ENCODE measurements at places on chromosomes 6 and 20.
A peak's percentile ranks its signal among the peaks of the same experiment; 100 is the strongest.

- no peak for ATAC-seq
Observed at GRCh38 chr20:44911264-44911921, 1.5 kb downstream of the PABPC1L start.

DNA sequence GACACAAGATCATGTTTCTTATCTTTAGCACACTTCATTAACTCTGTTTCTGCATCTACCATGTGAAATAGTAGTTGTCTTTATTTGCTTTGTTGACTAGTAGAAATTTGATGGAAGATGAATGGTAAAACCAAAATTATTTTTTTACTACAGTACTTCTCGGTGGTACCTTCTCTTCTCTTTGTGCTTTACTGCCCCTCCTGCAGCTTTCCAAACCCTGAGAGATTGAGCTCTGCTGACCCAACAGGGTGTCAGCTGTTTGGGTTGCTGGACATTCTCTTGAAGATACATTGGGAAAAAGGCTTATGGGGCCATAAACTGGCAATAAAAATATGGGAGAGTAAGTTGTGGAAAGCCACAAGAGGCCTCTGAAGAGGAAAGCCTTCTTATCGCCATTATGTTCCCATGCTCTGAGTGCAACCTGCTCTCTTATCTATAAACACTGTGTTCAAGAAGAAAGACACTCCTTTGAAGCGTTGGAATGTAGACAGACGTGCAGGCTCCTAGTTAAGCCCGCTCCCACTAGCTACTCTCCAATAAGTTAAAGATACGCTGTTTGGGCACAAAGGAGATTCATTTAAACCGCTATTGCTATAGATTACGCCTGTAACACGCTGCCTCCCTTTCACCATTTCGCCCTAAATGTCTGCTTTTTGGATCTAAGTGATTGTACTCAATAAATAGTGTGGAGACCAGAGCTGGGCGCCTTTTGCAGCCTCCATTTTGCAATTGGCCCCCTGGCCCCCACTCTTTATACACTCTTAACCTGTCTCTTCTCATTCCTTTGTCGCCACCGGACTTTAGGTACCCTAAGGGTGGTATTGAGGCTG lies 60.1 kb upstream of the PRSS16 start:
- ATAC-seq = no peak

DNA sequence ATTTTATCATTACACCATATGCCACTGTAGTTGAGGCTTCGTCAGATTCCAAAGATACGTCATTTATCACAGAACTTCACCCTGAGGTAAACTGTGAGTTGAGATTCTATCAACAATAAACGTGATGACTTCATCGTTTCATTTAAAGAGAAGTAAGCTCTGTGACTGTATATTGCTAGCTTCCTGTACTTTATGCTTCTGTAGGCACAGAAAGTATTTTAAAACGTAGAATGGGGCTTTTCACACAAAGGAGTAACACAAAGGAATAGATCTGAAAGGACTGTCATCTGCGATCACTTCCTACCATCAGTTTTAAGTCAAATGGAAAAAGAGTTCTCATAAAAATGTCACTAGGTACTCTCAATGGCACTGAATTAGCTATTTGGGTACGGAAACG lies 234.4 kb upstream of the MCHR2 start:
- ATAC-seq = no peak

GRCh38 chr6:43860285-43860684 lies 90.3 kb downstream of the VEGFA start:
- ATAC-seq = no peak

GRCh38 chr6:121506761-121507754 lies 71.6 kb downstream of the GJA1 start:
- ATAC-seq = no peak

GRCh38 chr6:168318090-168318489 lies 1.5 kb downstream of the DACT2 start:
- no peak for ATAC-seq

GRCh38 chr6:131568726-131569125 lies 4.3 kb upstream of the ARG1 start:
- ATAC-seq = no peak

GRCh38 chr6:38715016-38715689 lies at the start of gene DNAH8:
Gene DNAH8, plus strand, starts transcription at chr6:38715311. Its CDS starts 7,499 bp downstream, at chr6:38722810.
- ATAC-seq = no peak

DNA sequence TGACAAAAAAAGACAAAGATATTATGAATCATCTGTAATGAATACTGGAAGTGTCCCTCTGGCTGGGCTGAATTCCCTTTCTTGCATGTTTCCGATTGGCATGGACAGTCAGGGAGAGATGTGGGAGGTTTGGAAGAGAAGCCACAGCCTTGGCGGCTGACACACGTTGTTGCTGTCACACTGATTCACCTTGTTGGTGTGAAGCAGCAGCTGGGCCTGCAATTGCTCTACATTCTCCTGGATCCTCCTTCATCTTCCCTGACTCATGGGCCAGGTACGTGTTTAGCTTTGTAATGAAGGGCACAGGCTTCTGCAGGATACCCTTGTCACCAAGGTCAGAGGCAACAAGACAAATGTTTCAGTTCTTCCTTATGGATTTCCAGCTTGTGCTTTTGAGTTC lies 13.4 kb upstream of the SMIM8 start:
- no peak for ATAC-seq

DNA sequence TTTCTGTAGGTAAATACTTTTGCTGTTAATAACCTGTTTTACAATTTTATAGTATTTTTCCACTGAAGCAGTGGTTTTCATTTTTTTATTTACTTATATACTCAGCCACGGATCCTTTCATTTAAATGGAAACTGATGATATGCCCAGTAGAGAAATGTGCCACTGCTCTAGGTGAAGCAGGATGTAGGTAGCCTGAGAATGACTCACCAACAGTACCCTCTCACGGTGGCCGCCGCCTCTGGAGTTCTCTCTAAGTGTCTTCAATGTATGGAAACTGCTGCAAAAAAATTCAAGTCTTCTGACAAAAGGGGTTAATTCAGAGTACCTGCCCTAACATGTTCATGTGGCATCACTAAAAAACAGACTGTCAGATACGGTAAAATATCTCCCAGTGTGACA lies 6.4 kb downstream of the EYA4 start:
- ATAC-seq = no peak

DNA sequence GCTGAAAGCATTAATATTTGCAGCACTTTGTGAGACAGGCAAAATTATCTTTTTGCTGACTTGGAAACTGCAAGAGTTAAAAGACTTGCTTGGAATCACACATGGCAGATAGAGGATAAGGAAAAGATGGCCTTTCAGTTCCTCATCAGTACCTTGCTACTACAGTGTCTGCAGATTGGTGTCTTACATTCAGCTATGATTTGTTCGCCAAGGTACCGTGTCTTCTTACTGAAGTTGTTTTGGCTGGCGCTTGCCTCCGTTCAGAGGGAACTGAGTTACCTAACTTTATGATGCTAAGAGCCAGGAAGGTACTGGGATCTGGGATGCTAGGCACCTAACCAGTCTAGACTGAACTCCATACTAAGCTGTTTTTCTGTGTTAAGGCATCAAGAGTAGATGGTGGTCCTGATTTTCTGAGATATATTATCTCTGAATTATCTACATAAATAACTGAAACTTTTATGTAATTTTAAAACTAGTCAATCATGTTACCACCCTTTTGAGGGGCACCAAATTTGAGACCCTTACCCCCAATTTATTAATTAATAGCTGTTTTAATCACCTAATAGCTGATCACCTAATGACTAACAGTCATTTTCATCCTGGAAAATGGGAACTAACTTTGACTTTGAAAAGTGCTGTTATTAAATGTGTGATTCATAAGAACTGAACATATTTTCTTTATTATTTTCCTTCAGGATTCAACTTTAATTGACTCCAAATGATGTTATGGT lies 2.5 kb downstream of the WTAP start:
- ATAC-seq = no peak

DNA sequence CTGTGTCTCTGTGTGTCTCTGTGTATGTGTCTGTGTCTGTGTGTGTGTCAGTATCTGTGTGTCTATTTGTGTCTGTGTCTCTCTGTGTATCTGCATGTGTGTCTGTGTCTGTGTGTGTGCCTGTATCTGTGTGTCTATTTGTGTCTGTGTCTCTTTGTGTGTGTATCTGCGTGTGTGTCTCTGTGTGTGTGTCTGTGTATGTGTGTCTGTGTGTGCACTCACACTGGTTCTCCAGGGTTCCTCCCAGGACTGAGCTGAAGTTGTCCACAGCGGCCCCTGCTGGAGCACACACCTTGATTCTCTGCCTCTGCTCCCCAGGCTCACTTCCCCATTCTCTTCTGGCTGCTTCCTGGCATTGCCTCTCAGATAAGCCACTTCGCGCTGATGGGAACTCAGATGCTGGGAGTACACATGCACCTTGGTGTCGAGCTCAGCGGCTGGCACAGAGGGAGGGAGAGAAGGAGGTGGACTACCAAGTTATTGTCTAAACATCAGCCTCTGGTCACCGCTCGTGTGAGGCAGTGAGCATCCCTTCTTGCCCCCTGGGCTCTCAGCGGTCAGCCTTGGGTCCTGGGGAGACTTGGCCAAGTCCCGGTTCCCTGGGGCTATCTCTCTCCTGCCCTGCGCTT lies 104.9 kb upstream of the NXT1 start:
- peak; percentile 39 for ATAC-seq

DNA sequence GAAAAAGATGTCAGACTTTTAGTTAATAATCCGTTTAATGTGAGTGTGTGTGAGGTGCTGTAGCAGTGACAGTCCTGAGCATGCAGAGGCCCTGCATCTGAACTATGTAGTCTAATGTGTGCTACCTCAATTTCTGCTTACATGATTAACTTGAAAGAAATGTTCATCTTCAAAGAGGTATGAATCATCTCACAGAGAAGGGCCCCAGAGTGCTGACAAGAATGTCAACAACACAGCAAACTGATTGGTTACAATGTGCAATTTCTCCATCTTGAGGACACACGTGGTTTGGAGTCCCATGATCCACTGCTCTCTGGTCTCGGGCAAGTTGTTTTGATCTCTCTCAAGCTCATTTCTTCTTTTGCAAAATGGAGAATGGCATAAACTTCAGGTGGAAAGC lies 61.7 kb upstream of the EMILIN3 start:
- no peak for ATAC-seq

GRCh38 chr6:113396730-113397129 lies 460.4 kb upstream of the MARCKS start:
- no peak for ATAC-seq

GRCh38 chr6:84897988-84898594 lies 133.7 kb upstream of the TBX18 start:
- no peak for ATAC-seq

DNA sequence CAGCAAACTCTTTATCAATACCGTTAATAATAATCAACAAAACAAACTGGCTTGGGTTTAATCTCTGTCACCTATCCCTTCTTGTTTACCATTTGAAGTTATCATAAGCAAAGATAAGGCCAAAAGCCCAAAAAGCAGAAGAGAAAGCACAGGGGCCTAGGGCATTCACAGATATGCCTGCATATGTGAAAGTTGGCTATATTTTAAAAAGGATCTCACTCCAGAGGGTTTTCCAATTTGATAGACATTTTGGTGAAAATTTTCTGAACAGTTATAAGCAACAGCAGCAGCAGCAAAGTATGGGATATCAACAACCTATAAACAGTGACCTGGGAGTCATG lies 101.1 kb downstream of the ATXN1 start:
- ATAC-seq = no peak

DNA sequence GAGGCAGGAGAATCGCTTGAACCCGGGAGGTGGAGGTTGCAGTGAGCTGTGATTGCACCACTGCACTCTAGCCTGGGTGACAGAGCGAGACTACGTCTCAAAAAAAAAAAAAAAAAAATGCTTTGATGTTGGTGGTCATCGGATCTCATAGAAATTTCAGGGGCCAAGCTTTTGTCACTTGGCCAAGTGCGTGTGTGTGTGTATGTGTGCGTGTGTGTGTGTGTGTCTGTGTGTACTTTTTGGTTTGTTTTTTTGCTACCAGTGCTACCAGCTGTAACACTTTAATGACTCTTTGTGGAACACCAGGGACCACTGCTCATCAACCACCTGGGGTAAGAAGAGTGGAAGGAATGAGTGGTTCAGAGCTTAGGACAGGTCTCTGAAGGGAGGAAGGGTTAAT lies 49.7 kb downstream of the TRAF3IP2 start:
- no peak for ATAC-seq

GRCh38 chr6:1382331-1382882 lies 7.0 kb upstream of the FOXF2 start:
- peak; percentile 60 for ATAC-seq

- no peak for ATAC-seq
Observed at GRCh38 chr6:5838656-5839396, 167.9 kb downstream of the NRN1 start.

DNA sequence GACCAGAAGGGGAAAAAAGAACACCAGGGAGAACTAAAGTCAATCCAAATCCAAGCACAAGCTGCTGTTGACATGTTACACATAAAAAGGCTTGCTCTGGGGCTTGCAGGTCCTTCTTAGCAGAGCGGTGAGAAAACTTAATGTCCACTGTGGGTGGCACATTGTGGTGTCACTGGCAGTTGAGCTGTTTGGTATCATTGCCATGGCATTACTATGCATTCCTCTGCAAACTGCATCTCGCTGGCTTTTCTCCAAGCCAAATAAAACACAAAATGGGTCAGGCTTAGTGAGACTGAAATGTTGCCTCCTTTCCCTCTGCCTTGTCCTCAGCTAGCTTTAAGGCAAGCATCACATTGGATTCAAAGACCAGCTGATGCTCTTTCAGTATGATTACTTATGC lies 40.9 kb downstream of the LY86 start:
- no peak for ATAC-seq

- no peak for ATAC-seq
Observed at GRCh38 chr20:38034961-38035360, 1.4 kb downstream of the RPRD1B start.

Measured in gastroesophageal sphincter (tissue), 4 donors.